Left kidney (tissue), 8 donors: ENCODE measurements at places on chromosomes 3 and 15. TPM values are rescaled to one million over a fixed set of nuclear protein-coding genes. Genes with fewer than 3 reads are reported as not detected.

RHCG gene
- polyA plus RNA-seq: 1.9 TPM

- peak; percentile 19 for DNase-seq
Measured at GRCh38 chr3:100710261-100710968, 1.1 kb downstream of the TFG start.

- no peak for DNase-seq
Measured at GRCh38 chr15:58078591-58078990, 13.1 kb upstream of the ALDH1A2 start.

SNURF gene
- 25.9 TPM for polyA plus RNA-seq

DNA sequence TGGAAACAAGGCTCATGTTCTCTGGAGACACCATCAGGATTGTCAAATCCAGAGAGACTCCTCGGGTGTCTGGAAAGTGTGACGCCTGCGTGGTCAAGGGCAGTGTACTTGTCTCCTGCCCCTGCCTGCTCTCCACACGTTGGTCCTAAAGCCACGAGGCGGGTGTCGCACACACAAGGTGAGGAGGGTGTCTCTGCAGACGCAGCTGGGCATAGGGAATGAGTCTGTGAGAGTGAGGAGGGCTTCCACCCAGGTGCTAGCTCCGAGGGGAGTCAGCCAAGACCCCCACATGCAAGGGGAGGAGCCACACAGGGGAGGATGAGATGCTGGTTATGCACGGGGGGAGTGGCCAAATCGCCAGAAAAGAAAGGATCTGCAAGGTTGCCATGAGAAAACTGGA, 27.9 kb upstream of the OCA2 start:
- DNase-seq: no peak

DNAH12 gene
- polyA plus RNA-seq: 3.0 TPM

FHIT gene
- polyA plus RNA-seq: 25.0 TPM

SRGAP3 gene
- polyA plus RNA-seq: 19.5 TPM

FAM81A gene
- polyA plus RNA-seq: 30.7 TPM

CYP8B1 gene
- polyA plus RNA-seq: 1.3 TPM

- DNase-seq: no peak
Measured at GRCh38 chr15:65426216-65426853, 3.6 kb upstream of the IGDCC4 start.

DNA sequence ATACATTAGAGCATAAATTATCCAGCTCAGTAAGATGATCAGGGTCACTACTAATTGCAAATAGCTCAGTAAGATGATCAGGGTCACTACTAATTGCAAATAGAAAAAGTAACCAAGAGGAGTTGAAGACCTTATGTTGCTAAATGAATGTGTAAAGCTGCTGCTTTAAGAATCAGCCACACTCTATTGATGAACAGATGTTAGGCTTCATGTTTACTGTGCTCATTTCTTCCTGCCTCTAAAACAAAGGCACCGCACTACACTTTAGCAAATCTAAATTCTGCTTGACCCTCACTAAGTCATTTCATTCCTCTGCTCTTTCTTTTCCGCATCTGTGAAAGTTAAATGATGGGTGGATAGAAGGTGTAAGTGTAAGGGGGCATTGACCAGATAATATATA, 92.6 kb upstream of the PLSCR4 start:
- DNase-seq: peak; percentile 38

DNA sequence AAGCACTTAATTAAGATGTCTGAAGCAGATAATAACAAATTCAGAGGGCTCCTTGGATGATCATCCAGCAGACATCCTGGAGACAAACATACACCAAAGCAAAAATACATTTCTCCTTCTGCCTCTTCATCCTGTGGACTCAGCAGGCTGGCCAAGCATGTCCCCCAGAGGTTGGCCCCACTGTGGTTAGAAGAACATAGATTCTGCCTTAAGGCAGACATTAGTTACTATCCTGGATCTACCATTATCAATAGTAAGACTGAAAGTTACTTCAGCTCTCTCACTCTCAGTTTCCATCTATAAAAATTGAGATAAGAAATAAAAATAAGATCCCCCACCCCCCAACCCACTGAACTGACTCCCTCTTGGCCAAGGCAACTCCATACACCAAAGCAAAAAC, 28.6 kb upstream of the TGFBR2 start:
- no peak for DNase-seq

STRA6 gene
- polyA plus RNA-seq: 41.7 TPM

DNA sequence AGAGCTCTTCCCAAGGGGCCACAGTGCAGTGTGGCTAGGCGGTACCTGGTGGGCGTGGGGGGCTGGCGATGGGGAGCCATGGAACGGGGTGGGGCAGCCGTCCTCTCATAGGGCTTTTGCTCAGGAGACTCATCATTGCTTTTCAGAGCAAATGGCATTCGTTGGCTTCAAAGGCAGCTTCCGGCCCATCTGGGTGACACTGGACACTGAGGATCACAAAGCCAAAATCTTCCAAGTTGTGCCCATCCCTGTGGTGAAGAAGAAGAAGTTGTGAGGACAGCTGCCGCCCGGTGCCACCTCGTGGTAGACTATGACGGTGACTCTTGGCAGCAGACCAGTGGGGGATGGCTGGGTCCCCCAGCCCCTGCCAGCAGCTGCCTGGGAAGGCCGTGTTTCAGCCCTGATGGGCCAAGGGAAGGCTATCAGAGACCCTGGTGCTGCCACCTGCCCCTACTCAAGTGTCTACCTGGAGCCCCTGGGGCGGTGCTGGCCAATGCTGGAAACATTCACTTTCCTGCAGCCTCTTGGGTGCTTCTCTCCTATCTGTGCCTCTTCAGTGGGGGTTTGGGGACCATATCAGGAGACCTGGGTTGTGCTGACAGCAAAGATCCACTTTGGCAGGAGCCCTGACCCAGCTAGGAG, 40.8 kb downstream of the MESD start:
- no peak for DNase-seq

DNA sequence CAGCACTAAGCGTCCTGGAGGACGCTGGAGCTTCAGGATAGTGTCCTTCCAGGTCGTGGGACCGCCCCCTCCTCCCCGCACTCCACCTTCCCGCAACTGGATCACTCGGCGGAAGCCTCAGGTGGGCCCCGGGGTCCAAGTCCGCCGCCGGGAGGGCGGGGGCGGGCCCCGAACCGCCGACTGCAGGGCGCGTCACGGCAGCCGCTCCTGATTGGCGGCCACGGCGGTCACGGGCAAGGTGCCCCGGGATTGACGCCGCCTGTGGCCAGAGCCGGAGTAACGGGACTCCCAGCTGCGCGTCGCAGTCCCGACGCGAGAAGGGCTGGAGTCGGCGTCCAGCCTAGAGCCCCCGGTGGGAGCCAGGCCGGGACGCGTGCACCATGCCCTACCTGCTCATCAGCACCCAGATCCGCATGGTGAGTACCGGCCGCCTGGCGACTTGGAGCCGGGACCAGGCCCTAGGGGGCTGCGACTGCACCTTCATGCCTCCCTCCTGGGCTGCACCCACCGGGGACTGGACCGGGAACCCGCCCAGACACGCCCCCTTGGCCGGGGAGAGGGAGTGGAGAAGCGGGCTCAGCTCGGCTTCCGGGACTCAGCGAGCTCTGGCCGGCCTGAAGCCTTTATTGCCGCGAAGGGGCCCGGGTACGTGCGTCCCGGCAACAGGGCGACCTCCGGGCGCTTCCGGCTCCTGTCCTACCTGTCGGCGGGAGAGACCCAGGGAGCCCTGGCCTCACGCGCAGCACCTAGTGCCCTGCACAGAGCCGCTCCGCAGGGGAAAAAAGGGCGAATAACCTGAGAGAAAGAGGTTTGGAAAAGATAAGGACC, at the start of gene GCHFR:
GCHFR (plus strand) TSS at position 268 of the 828 bp plus-strand sequence; CDS start at position 381, 113 bp downstream.
- peak; percentile 65 for DNase-seq

GRCh38 chr15:77144026-77144425, 73.1 kb upstream of the TSPAN3 start:
- DNase-seq: no peak

DNA sequence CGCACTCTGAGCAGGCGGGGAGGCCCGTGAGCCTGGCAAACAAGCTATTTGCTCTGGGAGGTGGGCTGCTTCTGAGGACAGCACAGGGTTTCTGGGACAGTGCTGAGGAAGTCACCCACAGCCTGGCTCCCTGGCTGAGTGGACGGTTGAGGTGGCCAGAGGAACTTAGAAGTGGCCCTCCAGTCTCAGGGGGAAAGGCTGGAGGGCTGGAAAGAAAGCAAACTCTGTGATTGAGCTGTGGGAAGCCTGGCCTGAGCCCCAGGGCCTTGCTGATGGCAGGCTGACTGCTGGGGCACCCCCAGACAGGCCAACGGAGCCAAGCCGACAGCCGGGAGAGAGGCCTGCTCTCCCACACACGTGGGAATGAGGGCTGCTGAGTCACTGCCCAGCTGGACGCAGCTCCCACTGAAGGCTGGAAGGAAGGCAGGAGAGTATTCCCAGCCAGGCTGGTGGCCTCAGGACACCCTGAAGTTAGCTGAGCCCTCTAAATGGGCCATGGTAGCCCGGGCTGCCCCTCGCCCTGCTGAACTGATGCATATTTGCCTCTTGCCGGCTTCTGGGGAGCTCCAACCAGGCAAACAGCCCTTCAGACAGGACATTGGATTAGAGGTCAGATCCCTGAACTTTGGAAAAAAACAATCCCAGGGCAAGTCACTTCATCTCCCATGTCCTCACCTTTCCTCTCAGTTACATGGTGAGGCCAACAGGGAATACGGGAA, 98.0 kb upstream of the TLE3 start:
- no peak for DNase-seq
